Stimulated activated CD4-positive, alpha-beta T cell treated with anti-CD3 and anti-CD28 coated beads, Interleukin-1b, Interleukin-23, amount 100 ng/mL, for 48 hours (primary cell): ENCODE measurements at places on chromosomes 5 and 9.

- DNase-seq: no peak
These were observed 230.5 kb downstream of the NSG2 start for GRCh38 chr5:174275959-174276358.

- peak; percentile 72 for DNase-seq
These were observed 146.6 kb downstream of the GAPVD1 start for GRCh38 chr9:125407974-125408900.

DNA sequence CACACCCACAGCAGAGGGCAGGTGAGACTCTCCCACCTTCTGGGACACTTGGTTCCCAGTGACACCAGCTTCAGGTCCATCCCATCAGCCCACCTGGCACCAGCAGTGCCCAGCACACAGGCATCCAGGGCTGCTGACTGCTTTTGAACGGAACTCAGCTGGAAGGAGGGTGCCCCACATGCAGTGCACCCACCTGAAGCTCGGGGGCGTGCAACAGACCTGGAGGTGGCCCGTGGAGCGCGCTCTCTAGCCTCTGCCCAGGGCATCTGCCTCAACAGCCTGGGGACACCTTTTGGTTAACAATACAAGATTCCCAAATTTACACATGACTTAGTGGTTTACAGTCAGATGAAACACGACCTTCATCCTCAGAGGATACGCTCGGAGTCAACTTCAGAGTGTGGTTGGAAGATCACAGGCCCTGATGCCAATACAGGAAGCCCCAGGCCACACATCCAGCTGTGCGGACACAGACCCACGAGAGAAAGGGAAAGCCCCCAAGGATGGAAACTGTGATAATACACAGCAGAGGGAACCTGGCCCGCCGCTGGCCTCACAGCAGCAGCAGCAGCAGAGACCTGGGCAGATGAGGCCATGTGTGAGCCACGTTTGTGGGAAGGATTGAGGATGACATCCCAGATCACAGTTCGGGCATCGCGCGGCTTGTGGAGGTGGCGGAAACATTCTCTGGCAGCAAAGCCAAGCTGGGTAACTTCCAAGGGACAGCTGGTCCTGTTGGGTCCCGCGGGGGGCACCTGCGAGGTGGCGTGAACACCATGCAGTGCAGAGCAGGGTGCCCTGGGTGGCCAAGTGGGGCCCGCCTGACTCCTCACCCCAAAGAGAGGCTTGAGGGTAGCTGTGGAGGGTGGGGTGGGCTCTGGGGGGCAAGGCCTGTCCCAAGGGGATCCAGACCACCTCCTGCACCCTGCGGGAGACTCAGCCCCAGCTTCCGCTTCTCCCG lies 64.0 kb downstream of the SECISBP2 start:
- no peak for DNase-seq

GRCh38 chr5:388266-389196 lies 54.4 kb upstream of the EXOC3 start:
- no peak for DNase-seq

- no peak for DNase-seq
These were observed 198.1 kb downstream of the NPR3 start for GRCh38 chr5:32909207-32909606.

GRCh38 chr9:31799953-31800609 lies 584.4 kb upstream of the ACO1 start:
- DNase-seq: no peak
